ENCODE measurements at places on chromosomes 2 and 18.
A peak's percentile ranks its signal among the peaks of the same experiment; 100 is the strongest.

DNA sequence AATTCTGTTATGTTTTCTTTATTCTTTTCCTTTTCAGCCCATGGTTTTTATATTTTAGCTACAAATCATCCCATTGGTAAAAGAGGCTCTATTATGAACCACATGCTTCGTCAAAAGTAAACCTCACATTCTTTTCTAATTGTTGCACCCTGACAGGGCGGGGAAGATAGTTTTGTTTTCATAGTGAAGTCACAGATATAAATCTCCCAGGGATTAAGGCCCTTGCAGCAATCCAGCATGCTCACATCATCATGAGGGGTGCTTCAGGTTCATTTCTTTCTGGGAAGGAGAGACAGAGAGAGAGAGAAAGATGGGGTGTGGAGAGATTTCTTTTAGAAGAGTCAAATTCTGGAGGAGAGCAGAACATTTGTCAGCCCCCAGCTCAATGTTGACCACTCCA is 124.5 kb upstream of the CDC42EP3 start:
- DNase-seq = peak; percentile 86

GRCh38 chr18:62763101-62763521 is 47.8 kb downstream of the PHLPP1 start:
- no peak for DNase-seq

- no peak for DNase-seq
These were observed 120.6 kb downstream of the NDUFA10 start for GRCh38 chr2:239904496-239904895.

DNA sequence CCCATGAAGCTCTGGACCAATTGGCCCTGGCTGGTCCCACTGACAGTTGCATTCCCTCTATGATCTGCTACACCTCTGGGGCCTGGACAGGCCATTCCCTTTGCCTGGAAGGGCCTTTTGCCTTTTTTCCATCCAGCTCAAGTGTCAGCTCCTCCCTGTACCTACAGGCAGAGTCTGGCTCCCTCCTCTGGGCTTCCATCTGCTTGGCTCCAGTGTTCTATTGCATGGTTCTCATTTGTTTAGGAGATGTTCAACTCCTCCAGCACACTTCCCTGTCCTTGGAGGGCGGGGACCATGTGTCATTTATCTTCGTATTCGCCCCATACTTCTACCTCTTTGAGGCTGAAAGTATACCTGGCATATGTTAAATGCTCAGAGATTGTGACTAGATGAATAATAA is 61.1 kb downstream of the PRKCE start:
- DNase-seq = no peak

DNA sequence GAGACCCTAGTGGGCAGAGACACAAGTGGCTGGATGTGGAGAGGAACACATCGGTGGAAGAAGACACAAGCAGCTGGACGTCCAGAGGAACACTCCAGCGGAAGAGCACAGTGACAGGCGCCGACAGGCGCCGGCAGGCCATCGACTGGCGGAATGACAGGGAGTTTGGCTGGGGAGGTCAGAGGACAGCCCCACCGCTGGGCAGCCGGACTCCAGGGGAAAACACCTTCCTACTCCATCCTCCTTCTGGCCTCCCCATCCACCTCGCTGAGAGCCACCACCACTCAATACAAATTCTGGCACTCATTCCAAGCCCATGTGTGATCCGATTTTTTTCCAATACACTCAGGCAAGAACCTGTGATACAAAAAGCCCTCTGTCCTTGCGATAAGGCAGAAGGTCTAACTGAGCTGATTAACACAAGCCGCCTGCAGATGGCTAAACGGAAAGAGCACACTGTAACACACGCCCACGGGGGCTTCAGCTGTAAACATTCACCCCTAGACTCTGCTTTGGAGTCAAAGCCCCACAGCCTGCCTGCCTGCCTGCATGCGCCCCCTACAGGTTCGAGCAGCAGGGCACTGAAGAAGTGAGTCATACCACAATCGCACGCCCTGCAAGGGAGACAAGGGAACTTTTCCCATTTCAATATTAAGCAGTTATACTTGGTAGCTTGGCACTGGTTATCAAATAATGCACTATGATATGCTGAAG is 50.2 kb upstream of the LRP1B start:
- peak; percentile 33 for DNase-seq

DNA sequence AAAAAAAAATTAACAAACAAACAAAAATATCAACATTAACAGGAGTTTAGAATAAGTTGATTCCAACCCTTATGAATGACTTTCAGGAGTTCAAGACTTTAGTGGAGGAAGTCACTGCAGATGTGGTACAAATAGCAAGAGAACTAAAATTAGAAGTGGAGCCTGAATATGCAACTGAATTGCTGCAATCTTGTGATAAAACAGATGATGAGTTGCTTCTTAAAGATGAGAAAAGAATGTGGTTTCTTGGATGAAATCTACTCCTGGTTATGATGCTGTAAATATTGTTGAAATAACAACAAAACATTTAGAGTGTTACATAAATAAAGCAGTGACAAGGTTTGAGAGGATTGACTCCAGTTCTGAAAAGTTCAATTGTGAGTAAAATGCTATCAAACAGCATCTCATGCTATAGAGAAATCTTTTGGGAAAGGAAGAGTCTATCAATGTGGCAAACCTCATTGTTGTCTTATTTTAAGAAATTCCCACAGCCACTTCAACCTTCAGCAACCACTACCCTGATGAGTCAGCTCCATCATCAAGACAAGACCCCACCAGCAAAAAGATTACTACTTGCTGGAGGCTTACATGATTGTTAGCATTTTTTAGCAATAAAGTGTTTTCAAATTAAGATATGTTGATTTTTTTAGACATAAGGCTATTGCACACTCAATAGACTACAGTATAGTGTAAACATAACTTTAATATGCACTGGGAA is 42.7 kb upstream of the TAF4B start:
- peak; percentile 33 for DNase-seq

DNA sequence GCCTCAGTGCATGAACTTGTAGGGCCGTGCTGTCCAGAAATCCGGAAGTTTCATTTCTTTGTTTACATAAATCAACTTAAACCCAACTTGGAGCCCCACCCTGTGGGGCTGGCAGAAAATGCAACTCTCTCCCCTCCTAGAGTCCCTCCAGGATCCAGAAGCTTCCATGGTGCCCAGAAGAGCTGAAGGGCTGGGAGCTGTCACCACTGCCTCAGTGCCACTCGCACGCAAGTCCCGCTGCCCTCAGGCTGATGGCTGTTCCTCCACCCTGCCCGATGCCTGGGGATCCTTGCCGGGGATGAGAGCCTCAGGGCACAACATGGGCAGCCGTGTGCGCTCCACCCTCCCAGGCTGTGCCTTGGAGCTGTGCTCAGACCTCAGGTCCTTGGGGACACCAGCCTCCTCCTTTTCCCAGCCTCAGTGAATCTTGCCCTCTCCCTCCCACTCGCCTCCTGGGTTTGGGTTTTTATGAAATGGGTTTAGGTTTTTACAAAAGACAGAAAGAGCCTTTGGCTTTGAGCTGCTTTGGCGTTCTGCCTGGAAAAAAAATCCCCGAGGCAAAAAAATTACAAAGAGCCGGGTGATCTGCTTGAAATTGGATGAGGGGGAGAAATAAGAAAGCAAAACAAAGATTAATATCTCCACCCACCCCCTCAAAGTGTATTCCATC is 155.2 kb downstream of the TWIST2 start:
- peak; percentile 79 for DNase-seq

DNA sequence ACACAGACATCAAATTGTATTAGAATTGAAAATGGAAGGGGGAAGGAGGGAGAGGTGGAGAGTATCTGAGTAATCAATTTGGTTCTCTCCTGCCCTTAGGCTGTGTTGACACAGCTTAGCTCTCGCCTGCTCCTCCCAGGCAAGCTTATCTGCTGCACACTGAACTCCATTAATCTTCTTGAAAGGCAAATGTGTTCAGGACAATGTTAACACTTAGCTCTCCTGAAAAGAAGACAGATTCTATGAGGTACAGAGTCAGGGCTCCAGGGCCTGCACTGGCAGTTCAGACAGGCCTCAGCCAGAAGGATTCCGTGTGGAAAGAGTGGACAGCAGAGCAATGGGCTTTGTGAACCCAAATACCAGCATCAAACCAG is 430.0 kb upstream of the TNP1 start:
- DNase-seq = peak; percentile 76

GRCh38 chr2:142877216-142877838 is at the start of gene KYNU:
TSS of gene KYNU (plus strand) at chr2:142877664. CDS start at chr2:142885368, 7,704 bp downstream.
- DNase-seq = peak; percentile 41

DNA sequence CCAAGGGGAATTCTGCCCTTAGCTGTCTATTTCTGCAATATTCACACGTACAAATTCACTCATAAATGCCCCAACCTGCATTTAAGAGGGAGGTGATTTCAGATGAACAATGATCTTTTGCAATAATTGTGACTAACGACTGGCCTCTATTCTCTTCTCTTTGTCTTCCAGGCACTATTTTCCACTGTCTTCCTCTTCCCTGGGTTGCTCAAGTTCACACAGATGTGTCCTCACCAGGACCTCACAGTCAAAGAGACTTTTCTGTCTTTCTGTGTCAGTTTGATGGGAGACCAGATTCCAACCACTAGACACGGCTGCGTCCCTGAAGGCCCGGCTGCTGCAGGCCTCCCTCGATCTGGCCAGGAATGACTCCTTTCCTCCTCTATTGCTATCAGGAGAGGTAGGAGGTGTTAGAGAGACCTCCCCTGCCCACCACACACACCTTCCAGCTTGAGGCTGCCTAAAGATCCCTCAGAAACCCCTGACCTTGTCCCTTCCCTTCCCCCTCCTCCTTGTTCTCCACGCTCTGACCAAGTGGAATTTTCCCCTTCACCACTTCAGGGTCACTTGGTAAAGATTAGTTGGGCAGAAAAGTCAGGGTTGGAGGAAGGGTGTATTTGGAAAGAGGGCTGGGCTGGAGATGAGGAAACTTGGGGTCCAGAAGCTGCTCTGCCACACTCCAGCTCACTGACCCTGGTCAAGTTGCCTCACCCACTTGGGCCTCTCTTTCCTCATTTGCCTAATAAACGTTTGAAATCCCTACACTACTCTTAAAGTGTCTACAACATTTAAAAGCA is 109.2 kb upstream of the COPS8 start:
- no peak for DNase-seq

DNA sequence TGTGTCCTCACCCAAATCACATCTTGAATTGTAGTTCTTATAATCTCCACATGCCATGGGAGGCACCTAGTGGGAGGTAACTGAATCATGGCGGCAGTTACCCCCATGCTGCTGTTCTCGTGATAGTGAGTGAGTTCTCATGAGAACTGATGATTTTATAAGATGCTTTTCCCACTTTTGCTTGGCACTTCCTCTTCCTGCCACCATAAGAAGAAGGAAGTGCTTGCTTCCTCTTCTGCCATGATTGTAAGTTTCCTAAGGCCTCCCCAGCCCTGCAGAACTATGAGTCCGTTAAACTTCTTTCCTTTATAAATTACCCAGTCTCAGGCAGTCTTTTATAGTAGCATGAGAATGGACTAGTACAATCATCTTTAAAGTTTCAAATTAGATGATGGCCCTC is 902.4 kb upstream of the PIK3C3 start:
- DNase-seq = no peak

GRCh38 chr18:31227497-31228229 is 65.0 kb upstream of the DSC1 start:
- no peak for DNase-seq

- no peak for DNase-seq
These were observed 421.1 kb upstream of the CELF4 start for GRCh38 chr18:37986665-37987064.

GRCh38 chr18:22494771-22495170 is 77.1 kb upstream of the CTAGE1 start:
- DNase-seq = peak; percentile 57

Data from fibroblast of villous mesenchyme (primary cell).